ENCODE measurements at places on chromosomes 4 and X.

DNA sequence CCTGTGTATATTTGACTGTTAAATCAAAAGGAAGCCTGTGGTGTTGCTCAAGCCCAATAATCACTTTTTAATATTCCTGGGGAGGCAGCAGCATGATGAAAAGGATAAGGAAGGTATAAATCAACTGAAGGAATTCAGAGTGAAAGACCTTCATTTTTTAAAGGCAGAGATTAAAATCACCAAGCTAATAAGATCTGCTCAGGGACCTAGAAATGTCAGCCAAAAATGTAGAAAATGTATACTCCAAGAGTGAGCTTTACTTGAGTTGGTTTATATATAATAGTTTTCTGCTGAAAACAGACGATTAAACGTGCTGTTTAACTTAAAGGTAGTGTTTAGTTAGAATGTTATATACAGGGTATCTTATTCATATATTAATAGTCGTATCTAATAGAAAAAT is 549.3 kb downstream of the IQCM start:
- no peak for DNase-seq

- peak; percentile 90 for DNase-seq
Observed at GRCh38 chrX:106707771-106708454, 18.6 kb upstream of the RNF128 start.

- DNase-seq = no peak
Observed at GRCh38 chr4:7384929-7385890, 49.5 kb downstream of the PSAPL1 start.

DNA sequence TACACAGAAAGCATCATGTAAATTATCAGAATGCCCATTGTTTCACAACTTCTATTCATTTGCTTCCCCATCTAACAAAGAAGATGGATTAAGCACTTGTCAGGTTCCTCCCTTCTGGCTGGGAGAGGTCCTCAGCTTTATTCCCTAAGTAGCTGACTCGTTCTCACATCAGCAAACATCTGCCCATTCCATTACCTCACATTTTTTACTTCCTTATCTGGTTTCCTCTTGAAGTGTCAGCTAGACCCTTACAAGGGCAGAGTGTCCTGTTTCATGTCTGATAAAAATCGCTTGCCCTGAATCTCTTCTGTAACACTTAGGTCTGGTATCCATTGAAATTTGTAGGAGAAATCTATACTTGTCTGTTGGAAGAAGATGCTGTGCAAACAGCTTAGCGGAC is 34.7 kb downstream of the TMPRSS11A start:
- no peak for DNase-seq

DNA sequence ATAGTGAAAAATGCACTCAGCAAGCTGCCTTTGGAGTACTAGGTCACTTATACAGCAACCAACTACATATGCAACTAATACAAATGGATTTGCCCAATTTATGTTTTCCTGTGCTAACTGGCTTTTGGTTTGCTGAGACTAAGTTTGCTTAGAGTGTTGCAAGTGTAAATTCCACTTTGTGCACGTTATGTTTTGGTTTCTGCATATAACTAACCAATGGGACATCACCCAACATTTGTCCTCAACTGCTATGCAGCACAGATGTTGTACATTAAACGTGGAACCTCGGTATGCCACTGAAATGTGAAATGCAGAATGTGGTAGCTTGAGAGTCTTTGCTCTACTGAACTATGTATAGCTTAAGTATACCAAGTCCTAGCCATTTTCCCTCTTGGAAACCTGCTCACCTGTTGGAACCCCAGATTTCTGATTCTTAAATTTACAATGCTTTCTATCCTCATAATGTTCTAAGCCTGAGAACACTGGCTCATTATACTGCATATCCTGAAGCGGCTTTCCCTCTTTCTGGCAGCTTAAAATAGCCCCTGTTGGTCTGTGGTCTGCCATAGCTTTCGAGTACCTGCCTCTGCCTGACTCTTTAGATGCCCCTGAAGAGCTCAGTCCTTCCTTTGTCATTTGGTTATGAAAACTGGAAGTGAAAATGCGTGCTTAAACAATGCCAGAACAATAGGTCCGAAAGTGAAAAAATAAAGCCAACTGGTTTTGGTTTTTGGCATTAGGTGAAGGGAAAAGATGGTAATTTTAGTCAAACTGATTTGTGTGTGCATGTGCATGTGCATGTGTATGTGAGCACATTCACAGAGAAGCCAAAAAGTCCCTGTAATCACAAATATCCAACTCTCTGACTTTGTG is 158.0 kb downstream of the SH2D1A start:
- DNase-seq = no peak

- DNase-seq = peak; percentile 40
Observed at GRCh38 chrX:103254171-103254824, 657 bp downstream of the TCEAL8 start.

GRCh38 chrX:24085101-24085500 is 30.3 kb downstream of the EIF2S3 start:
- no peak for DNase-seq

Data from astrocyte of the spinal cord (primary cell).